Hepatocyte (in vitro differentiated cells): ENCODE measurements at places on chromosomes 7 and 10. TPM values are rescaled to one million over a fixed set of nuclear protein-coding genes. Genes with fewer than 3 reads are reported as not detected.
A peak's percentile ranks its signal among the peaks of the same experiment; 100 is the strongest.

- no peak overlapping the region for H3K27ac ChIP-seq
- DNase-seq = peak; percentile 86
- no peak overlapping the region for H3K4me3 ChIP-seq
- H3K27me3 ChIP-seq = peaks cover 52% of the 10 kb centered on the region
- H3K36me3 ChIP-seq = no peaks in the 10 kb centered on the region
- H3K4me1 ChIP-seq = no peaks in the 10 kb centered on the region
Measured at GRCh38 chr10:101161494-101162299, 30.6 kb downstream of the TLX1 start.

DNA sequence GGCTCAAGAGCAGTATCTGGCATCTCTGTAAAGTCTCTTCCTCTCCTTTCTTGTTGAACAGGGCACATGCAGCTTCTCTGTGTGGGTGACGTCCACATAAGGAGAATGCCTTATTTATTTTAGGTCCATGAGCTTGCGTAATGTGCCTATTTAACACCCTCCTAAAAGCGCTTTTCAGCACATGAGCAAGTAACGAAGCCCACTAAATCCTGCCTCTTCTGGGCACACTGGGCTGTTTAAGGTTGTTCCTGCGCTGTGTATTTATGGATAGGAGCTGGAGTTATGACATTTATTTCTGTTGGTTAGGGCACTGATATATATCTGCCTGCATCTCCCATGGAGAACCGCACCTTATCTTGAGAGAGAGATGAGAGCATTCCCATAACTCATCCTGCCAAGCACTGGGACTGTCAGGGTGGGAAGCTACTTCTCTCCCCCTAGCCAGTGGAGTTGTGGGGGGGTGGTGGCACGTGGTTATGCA lies 76.1 kb downstream of the LRRC4 start:
- no peaks in the 10 kb centered on the region for H3K27me3 ChIP-seq
- H3K4me3 ChIP-seq = no peak overlapping the region
- DNase-seq = no peak
- no peak overlapping the region for H3K27ac ChIP-seq

ELFN1 gene
- total RNA-seq = 2.9 and 3.6 TPM in 2 replicates

CALHM2 gene
- 2.1 and 3.2 TPM in 2 replicates for total RNA-seq
